Stimulated activated CD4-positive, alpha-beta T cell treated with anti-CD3 and anti-CD28 coated beads, Interleukin-12 subunit alpha, Interleukin-12 subunit beta, amount 100 ng/mL, for 24 hours (primary cell): ENCODE measurements at places on chromosomes 13 and 19.
A peak's percentile ranks its signal among the peaks of the same experiment; 100 is the strongest.

DNA sequence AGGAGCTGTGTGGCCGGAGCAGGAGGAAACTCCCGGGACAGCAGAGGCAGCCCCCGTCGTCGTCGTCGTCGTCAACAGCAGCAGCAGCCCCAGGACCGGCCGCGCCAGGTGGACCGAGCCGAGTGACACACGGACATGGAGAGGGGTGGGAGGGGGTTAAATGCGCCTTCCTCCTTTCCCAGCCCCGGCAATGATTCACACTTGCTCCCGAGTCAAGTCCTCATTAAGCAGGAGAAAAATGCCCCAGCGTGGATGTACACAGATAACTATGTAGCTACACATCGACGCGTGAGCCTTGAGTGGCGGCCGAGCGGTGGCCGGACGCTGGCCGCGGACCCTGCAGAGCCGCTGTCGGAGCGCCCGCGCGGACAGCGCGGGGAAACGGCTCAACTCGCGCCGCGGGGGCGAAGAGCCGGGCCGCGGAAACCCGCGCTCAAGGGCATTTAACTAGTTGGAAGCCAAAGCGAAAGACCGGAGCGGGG, 645 bp downstream of the UBL3 start:
- peak; percentile 12 for DNase-seq

DNA sequence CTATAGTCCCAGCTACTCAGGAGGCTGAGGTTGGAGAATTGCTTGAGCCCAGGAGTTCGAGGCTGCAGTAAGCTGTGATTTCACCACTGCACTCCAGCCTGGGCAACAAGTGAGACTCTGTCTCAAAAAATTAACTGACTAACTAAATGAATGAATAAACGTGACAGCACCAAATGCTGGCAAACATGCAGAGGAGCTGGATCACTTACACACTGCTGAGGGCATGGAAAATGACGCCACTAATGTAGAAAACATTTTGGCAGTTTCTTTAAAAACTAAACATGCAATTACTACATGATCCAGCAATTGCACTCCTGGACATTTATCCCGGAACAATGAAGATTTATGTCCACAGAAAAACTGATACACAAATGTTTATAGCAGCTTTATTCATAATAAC, 31.3 kb upstream of the GTF3A start:
- no peak for DNase-seq

DNA sequence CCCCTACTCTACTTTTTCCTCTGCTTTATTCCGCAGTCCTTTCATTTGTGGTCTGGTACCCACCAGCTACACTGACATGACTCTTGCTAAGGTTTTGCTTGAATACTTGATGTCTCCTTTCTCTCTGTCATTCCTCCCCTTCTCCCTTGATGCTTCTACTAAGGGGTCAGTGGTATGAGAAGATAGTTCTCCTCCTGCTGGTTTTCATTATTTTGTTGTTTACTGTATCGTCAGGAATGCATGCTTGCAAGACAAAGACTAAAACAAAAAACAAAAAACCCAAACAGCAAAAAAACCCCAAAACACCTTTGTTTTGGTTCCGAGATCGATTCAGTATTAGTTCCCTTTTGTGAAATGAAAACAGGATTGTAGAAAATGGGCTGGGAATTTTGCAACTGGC, 59.5 kb downstream of the PCCA start:
- DNase-seq = no peak

GRCh38 chr19:11736696-11737095, 2.0 kb downstream of the ZNF823 start:
- DNase-seq = no peak

DNA sequence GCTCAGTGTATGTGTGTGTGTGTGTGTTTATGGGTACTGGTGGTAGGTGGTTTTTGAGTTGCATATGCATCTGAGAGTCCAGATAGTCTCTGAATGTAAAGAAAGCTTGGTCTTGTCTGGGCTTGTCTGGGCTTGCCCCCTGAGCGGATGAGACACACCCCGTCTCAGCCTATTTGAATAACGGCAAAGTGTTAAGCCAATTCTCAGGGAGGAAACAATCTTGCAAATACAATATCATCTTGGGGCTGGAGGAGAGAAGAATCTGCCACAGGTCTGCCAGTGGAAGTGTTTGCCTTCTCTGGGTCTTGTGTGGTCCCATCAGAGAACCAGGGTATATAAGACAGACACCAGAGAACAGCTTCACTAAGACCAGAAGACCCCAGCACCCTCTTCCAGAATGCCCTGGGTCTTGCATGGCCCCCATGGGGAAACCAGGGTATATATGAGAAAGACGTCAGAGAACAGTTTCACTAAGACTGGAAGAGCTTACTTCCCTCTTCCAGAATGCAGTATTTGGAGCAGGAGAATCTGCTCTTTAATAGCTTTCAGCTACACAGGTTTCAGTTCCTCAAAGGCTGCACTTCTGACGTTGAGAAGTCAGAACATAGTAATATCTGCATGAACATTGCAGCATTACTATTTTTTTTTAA, 13.3 kb downstream of the CD70 start:
- DNase-seq = no peak
